Endothelial cell of coronary artery (primary cell): ENCODE measurements at places on chromosomes 2 and 18. TPM values are rescaled to one million over a fixed set of nuclear protein-coding genes. Genes with fewer than 3 reads are reported as not detected.

The C2orf66 gene
- 0.09 TPM in 2 replicates for total RNA-seq

The IL1R2 gene
- 0.19 TPM in 1 of 2 replicates, not detected in the other for total RNA-seq

The ACSL3 gene
- 75.7 and 77.8 TPM in 2 replicates for total RNA-seq

The APOB gene
- 0.27 and 0.28 TPM in 2 replicates for total RNA-seq

The G6PC2 gene
- not detected in 2 replicates for total RNA-seq

The SAG gene
- total RNA-seq = not detected in 2 replicates

The SEPTIN2 gene
- total RNA-seq = 396 and 431 TPM in 2 replicates

The SERPINB5 gene
- total RNA-seq = not detected in 2 replicates
